ENCODE measurements at places on chromosomes 16 and 17.

- DNase-seq: no peak
Observed at GRCh38 chr17:8044819-8045810, 6.3 kb downstream of the ALOX15B start.

GRCh38 chr17:82095777-82096708 lies 2.0 kb downstream of the FASN start:
- no peak for DNase-seq

- no peak for DNase-seq
Observed at GRCh38 chr17:66281661-66282369, 20.6 kb upstream of the PRKCA start.

DNA sequence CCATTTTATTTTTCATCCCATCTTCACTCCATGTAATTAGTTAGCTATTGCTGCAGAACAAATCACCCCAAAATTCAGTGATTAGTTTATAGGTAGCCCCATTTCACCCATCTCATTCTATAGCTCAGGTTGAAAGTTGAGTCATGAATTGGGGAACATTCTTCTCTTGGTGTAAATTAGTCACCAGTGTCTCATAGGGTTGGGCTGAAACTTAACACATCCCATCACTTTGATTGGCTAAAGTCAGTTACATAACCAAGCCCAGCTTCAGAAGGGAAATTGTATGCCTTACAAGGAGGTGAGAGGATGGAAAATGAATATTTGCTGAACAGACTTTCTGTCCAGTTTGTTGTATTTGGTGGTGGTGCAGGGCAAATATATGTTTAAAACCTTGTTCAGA lies 477.5 kb downstream of the WWOX start:
- no peak for DNase-seq

GRCh38 chr17:69503711-69504110 lies 89.2 kb downstream of the MAP2K6 start:
- DNase-seq: no peak

- DNase-seq: no peak
Observed at GRCh38 chr16:30372038-30372712, 1.9 kb upstream of the TBC1D10B start.

DNA sequence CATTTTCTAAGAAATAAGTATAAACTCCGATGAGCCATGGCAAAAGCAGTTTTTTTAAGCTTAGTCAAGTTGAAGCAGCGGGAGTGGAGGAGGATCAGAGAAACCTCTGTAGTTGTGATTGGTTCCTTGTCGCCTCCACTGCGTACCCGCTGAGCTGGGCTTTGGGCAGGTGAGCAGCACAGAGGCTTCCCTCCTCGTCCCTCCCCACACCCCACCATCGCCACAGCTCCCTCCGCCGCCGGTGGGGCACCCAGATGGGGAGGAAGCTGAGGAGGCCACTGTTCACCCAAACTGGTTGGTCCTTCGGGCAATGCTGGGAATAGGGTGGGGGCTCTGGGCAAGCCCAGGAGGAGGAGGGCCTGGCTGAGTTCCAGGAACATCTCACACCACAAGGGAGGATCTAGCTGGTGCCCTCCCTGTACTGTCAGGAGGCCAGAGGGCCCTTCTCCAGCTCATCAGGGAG lies 5.2 kb upstream of the MRPL38 start:
- DNase-seq: no peak

GRCh38 chr17:38980490-38981217 lies 13.5 kb upstream of the FBXO47 start:
- no peak for DNase-seq

DNA sequence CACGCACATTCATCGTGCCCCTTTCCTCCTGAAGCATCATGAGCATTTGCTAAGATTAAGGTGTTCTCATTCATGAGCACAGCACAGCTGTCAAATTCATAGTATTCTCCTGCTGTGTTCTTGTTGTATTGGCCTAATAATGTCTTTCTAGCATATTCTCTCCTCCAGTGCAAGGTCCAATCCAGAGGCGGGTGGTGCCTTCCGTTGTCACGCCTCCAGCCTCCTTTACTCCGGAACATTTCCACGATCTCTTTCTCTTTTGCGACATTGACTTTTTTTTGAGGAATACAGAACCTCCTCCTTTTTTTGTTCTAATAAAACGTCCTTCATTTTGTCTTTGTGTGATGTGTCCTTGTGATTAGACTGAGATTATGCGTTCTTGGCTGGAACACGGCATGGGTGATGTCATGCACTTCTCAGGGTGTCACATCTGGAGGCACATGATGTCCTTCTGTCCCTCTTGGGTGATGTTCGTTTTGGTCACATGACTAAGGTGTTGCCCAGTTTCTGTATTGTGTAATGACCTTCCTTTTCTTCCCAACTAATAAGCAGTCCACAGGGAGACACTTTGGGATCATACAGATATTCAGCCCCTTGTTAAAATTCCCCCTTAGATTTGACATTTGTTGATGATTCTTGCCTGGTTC lies 66.3 kb downstream of the CLEC16A start:
- no peak for DNase-seq

DNA sequence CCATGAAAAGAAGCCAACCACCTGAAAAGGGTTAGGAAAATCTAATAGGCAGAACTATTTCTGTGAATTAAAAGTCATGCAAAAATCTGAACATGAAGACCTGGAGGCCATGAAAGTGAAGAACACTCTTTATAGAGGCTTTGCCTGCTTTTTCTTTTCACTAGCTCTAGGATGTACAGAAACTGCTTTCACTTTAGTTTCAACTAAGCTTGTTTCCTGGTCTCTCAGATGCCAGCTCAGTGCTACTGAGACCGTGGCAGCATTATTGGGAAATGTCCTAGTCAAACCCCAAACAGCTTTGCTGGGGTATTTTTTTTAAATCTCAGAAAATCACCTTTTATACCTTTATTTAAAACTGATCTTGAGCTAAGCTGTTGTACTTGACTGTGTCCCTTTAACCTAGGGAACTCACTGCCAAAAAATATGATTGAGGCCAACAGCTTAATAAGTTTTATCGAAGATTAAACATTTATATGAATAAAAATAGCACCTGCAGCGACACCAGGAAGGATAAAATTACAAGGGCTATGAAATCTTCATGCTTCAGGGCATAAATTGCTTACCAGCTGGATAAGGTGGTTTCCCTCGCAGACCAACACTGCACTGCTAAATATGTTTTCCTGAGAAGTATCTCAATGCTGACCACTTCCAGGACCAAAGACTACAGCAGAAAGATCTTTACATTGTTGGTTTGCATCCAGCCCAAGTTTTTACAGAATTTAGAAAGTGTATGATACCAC lies 621.8 kb upstream of the ZFHX3 start:
- no peak for DNase-seq

DNA sequence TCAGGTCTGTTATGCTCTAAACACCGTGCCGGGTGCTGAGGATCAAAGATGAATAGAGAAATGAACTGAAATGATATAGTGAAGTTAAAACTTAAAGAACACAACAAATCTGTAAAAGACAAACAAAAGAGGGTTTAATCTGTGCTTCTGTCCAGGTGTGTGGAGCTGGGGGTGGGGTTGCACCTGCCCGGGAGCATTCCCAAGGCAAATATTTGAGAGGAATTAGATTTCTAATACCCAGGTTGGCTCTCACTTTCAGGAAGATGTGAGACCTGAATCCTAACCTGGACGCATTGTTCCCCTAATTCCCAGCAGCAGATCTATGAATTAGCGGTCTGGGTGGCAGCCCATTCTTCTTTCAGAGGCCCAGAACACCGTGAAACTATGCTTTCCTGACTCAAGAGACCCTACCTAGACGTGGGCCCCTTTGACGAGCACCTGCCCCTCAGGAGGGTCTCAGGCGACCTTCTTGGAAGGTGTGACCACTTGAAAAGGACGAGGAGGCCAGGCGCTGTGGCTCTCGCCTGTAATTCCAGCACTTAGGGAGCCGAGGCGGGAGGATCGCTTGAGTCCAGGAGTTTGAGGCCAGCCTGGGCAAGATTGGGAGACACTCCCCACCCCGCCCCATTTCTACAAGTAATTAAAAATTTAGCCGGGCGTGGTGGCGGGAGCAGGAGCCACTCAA lies 677 bp upstream of the RANGRF start:
- DNase-seq: no peak

- DNase-seq: no peak
Observed at GRCh38 chr16:27611340-27611739, 61.4 kb downstream of the KATNIP start.

DNA sequence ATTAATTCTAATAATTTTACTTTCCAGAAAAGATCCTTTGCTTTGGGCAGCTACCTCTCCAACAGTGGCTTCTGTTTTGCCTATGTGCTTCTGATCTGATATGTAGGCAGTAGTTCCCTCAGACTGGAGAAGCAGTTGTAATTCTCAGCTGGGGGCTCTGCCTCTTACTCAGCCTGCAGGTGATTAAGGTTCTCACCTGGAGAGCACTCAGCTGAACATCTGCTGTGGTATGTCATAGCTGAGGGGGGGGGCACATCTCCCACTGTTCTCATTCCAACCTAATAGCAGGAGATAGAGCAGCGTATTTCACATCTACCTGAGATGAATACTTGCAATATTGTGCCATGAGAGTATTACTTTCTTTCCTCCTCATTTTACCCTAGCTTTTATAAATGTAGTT lies 511.9 kb upstream of the CDH8 start:
- no peak for DNase-seq

GRCh38 chr17:43620147-43620546 lies 41.6 kb downstream of the MEOX1 start:
- DNase-seq: no peak

DNA sequence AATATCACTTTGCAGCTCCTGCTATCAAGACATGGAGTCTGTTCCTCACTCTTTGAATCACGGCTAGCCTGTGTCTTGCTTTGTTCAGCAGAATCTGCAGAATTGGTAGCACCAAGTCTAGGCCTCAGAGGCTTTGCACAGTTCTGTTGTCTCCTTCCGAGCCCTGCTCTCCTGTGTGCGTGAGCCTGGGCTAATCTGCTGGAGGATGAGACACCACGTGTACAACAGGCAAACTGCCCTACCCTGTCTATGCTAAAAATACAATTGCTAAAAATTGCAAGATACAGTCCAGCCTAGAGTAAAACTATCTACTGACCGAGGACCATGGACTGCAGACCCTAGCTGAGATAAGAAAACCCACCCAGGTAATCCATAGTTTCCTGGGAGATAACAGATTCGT lies 484.7 kb downstream of the NPIPA7 start:
- DNase-seq: no peak

- DNase-seq: no peak
Observed at GRCh38 chr17:57785022-57785421, 39.9 kb upstream of the CCDC182 start.

DNA sequence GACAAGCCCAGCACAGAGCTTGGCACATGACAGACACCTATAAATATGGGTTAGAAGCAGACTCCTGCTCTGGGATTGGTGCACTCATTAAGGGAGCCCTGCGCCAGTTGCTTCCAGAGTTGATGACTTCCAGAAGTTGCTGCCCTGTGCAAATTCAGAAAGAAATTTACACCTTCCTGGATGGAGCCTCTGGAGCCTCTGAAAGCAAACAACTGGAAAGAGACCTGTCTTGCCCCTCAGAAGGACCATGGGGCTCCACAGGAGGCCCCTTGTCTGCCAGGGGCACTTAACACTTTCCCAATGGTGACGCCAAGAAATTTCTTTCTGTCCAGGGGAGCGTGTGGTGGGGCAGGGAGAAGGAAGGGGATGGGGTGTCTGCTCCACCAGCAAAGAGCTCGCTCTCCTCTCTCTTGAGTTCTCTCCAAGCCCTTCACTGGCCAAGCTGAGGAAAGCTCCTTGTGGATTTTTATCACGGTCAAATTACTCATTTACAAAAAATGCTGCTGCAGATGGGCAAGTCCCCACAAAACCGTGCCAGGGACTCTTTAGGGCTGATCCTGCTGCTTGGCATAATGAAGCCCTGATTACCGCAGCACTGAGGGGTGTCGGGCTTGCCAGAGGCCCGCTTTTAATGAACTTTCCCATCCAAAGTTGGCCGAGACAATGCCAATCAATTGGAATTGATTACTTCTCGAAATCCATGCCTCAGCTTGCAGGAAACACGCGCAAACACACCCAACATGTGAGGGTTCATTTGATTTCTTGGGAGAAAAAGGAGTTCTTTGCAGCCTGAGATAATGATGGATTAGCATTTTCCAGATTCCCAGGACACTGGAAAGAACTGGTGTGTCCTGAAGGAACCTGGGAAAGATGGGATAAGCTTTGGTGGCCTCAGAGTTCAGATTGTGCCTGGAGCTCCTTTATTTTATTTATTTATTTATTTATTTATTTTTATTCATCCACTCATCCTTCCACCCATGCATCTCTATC lies 583.6 kb upstream of the CDH5 start:
- no peak for DNase-seq

GRCh38 chr16:73543970-73544599 lies 496.2 kb upstream of the ZFHX3 start:
- no peak for DNase-seq

- DNase-seq: no peak
Observed at GRCh38 chr16:81486540-81487061, 42.0 kb downstream of the CMIP start.

- no peak for DNase-seq
Observed at GRCh38 chr17:78411241-78411857, 32.9 kb downstream of the PGS1 start.

- DNase-seq: no peak
Observed at GRCh38 chr17:50424996-50425681, 879 bp upstream of the ACSF2 start.

DNA sequence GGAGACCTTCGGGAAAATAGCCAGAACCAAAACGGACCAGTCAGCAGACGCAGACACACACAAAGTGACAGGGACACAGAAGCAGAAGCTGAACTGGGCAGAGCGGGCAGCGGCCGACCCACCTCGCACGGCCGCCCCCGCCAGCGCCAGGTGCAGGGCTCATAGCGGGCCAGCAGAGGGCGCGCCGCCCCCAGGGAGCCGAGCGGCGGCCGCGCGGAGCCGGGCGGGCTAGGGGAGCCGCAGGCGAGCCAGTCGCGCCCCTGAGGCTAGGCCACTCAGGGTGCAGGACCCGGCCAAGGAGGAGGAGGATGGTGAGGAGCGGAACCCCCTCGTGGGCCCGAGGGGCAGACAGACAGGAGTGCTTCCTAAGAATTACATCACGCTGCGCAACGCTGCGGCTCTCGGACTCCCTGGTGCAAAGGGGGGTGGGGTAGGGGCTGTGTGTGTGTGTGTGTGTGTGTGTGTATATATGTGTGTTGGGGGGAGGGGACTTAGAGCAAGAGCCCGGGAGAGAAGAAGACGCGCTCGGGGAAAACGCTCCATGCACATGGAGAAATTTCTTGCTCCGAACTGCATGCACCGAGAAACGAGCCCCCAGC lies 913 bp upstream of the NOG start:
- DNase-seq: peak; percentile 85

DNA sequence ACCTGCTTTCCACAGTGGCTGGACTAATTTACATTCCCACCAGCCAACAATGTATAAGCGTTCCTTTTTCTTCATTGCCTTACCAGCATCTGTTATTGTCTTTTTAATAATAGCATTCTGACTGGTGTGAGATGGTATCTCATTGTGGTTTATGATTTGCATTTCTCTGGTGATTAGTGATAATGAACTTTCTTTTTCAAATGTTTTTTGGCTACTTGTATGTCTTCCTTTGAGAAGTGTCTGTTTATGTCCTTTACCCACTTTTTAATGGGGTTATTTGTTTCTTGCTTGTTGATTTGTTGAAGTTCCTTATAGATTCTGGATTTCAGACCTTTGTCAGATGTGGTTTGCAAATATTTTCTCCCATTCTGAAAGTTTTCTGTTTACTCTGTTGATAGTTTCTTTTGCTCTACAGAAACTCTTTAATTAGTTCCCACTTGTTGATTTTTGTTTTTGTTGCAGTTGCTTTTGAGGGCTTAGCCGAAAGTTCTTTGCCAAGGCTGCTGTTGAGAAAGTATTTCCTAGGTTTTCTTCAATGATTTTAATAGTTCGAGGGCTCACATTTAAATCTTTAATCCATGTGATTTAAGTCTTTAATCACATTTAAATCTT lies 26.8 kb downstream of the ITGAM start:
- DNase-seq: no peak

GRCh38 chr17:31457391-31458234 lies 66.1 kb downstream of the RAB11FIP4 start:
- no peak for DNase-seq

All from GDM1 (cell line).